ENCODE measurements at places on chromosomes 3 and 15.

- peak; percentile 73 for DNase-seq
These were observed 82.3 kb downstream of the RBPMS2 start for GRCh38 chr15:64693134-64693533.

DNA sequence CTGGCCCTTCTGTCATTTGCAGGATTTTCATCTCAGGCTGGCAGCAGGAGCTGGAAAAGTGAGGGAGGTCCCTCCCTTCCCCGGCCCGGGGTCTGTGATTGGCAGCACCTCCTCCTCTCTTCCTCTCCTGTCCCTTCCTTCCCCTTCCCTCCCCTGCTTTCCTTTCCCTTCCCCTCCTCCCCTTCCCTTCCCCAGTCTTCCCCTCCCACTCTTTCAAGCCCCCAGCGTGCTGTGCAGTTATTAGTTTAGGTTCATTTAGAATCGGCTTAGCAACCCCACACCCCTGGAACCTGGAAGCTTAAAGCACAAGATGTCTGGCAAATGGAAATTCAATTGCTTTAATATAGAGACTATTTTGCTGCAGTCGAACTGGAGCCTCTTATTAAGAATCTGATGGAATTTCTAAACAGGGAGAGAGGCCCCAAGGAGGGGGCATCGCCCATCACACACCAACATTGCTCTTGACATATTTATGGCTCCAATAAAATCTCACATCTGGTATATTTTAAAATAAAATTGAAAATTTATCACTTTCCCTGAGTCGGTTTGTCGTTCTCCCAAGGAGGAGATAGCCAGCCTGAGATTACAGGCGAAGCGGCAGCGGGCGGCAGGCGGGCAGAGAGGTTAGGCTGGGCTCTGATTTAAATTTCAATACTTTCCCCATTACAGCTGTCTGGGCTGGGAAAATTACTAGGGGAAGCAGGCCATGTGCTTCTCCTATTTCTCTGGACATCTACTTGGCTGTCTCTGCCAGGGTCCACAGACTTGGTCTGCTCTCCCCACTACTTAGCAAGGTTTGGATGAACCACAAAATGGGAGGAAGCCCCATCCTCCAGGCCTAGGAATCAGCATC, 98.9 kb downstream of the LINGO1 start:
- DNase-seq = peak; percentile 76

DNA sequence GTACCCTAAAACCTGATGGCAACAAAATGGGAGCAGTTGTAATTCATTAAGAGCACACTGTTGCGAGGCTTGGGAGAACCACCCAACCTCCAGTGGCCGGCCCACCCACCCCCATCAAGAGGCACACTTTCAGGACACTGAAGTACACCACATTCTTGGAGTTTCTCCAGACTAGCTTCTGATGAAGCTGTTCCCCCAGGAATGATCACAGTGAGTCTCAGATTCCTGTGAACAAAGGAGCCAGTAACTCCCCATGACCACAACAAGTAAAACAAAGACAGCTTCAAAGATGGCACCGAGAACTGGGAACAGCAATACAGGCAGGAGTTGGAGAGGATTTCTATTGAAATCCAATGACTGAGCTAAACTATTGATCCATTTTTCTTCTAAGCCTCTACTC, 126.0 kb downstream of the ST8SIA2 start:
- DNase-seq = no peak

DNA sequence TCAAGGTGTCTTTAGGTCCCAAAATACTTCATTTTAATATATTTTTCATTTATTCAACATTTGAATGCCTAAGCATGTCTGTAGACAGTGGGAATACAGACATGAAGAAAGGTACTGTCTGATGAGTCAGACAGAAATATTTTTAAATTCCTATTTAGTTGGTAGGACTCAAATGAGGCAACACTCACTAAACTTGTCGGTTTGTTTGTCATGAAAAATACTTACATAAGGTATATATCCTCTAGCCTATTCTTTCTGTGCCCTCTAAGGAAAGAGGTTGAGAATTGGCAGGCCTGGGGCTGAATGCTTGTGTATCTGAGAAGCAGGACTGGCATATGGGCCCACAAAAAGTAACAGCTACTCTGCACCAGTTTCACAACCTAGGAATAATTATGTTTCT, 423.6 kb upstream of the MDFIC2 start:
- no peak for DNase-seq

GRCh38 chr3:143975554-143976152, 4.0 kb downstream of the DIPK2A start:
- DNase-seq = no peak

DNA sequence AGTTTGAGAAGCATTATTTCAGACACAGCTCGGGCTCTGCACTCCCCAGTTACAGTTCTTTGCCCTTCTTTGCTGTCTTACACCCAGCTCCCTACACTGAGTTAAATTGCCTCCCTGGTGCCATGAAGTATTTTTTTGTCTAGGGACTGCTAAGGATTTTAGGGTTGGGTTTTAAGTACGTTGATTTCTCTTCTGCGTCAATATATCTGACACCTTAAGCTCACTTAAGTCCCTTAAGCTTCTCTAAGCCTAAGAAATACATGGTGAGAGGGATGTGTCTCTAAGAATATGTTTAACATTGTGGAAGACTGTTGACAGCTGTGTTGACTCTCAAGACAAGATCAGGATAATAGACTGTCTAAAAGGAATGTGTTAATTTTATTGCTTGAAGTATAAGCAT, 400.5 kb downstream of the PTPRG start:
- DNase-seq = no peak
